ENCODE measurements at places on chromosomes 11 and 22.

GRCh38 chr11:121547574-121547973 is 94.8 kb upstream of the SORL1-AS1 start:
- no peak for DNase-seq

DNA sequence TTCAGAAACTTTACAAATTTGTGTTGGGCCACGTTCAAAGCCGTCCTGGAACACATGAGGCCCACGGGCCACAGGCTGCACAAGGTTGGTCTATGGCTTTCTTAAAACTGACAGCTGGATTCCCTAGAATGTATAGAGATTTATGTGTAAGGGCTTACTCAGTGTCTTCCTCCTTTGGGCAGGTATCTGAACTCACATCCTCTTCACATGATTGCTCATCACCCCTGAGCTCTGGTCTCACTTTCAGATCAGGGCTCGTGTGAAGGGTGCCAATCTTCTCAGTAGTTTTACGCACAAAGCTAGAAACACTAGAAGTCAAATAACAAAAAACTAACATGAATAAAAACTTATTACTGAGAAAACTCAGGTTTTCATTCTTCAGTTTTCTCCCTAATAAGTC is 27.1 kb downstream of the HPS5 start:
- DNase-seq = no peak

DNA sequence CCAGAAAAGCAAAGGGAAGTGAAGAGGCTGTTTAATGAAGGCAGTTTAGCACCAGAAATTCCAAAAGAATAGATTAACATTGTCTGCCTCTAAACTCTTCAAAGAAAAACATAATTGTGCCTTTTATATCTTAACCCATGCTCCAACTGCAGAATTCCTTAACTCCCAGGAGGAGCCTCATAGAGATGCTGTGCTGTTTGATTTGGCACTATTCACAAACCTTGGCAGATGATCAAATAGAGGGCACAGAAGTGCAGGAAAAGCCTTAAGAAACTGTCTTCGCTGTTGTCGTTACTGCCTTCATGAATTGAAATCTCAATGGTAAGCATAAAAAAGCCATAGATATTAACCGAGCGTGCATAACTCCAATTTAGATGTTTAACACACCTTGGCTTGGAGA is 124.1 kb upstream of the MPPED2 start:
- no peak for DNase-seq

GRCh38 chr11:12606597-12606996 is 67.6 kb upstream of the TEAD1 start:
- no peak for DNase-seq

DNA sequence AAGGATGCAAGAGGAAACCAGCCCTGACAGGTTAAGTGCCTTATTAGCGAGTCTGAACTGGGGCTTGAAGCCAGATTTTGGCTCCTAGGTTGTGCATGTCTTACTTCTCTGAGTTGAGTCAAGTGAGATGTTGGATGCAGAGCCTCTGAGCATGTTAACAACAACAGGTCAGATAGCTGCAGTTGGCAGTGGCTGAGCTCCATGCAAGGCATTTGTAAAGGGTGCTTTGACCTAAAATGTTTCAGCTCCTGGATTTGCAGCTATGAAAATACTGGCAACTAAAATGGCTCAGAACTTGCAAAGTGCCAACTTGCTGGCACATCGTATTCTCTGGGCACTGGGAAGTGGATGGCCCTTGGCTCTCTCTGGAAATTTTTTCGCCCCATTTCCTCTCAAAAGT is 16.4 kb upstream of the CSRP3 start:
- no peak for DNase-seq

Measured in germinal center (tissue), 1 donor.